ENCODE measurements at places on chromosomes 2 and 18.

- DNase-seq, result no peak
Observed at GRCh38 chr2:225779829-225780228, 380.3 kb downstream of the NYAP2 start.

GRCh38 chr18:57223144-57223870, 76.4 kb downstream of the BOD1L2 start:
- DNase-seq, result peak; percentile 96

- DNase-seq, result no peak
Observed at GRCh38 chr2:31986906-31987305, 23.9 kb downstream of the MEMO1 start.

GRCh38 chr2:7119132-7119835, 202.1 kb downstream of the RNF144A start:
- no peak for DNase-seq

DNA sequence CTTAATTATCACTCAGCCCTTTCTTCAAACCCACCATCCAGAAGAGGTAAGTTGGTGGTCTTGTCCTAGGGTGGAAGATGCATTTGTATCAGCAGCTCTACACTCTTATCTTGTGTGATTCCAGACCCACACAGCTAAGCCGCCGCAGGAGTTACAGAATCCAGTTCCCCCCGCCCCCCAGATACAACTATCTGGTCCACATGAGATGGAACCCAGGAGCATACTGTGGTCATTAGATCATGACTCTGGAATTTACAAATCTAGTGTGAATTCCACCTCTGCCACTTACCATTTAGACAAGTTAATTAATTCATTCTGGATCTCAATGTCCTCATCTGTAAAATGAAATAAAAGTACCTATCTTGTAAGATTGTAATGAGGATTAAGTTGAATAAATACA, 486.4 kb downstream of the BCL11A start:
- no peak for DNase-seq

- no peak for DNase-seq
Observed at GRCh38 chr2:236663287-236664101, 93.9 kb downstream of the ACKR3 start.
